ENCODE measurements at places on chromosomes 11 and 22.
A peak's percentile ranks its signal among the peaks of the same experiment; 100 is the strongest.

- no peak for DNase-seq
Measured at GRCh38 chr11:59152312-59152951, 9.8 kb downstream of the FAM111A start.

GRCh38 chr22:27462190-27462589, 339.4 kb downstream of the MN1 start:
- DNase-seq, result no peak

- DNase-seq, result no peak
Measured at GRCh38 chr11:70505761-70506657, 107.7 kb downstream of the CTTN start.

DNA sequence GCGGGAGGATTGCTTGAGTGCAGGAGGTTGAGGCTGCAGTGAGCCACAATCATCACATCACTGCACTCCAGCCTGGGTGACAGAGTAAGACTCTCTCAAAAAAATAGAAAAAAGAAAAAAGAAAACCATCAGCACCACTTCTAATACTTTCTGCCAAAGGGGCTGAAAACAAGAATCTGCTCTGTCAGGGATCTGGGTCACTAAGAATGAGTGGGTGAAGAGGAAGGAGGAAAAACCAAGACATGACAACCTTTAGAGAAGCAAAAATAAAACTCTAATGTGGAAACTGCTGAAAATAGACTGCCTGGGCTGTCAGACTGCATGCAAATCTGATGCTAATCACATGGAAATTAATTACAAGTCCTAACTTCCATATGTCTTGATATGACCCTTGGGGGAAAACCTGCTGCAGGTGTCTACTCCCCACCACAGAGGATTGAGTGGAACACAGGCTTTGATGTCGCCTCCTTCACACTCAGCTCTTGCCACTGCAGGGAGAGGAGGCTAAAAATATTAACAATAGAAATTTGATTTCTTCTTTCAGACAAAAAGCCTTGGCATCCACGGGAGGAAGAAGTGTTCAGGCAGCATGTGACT, 62.5 kb upstream of the CRTAM start:
- no peak for DNase-seq

DNA sequence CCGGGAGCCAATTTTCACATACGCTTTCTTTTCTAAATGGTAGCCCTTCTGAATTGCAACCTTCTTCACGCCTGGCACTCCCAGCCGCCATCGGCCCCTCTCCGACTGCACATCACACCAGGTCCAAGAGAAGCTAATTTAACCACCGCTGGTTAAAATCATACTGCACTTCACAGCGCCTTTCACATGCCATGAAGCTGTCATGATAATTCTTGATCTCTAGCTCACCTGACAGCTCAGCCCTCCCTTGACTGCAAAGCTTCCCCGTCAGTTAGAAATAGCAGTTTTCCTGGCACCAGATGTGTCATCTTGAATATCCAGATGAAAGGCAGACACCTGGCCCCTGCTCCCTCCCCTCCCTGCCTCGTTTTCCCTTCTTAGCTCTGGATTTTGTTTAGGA, 101.4 kb downstream of the ARL14EP start:
- no peak for DNase-seq

DNA sequence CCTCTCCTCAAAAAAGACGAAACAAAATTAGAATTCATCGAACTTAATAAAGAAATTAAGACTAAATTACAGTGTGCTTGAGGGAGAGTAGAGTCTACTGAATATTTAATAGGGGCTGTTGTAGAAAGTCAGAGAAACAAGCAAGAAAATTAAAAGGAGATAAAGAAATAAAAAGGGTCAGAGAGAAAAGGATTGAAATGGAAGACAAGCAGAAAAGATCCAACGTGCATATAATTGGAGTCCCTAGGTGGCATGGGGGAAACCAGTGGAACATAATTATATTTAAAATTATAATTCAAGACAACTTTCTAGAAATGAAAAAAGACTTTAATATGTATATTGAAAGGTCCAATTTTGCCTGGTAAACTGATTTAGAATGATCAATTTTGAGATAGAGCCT, 74.3 kb downstream of the ACER3 start:
- no peak for DNase-seq

GRCh38 chr11:106644824-106645223, 373.5 kb downstream of the GUCY1A2 start:
- no peak for DNase-seq

- DNase-seq, result no peak
Measured at GRCh38 chr22:17149076-17149815, 9.8 kb downstream of the HDHD5 start.

DNA sequence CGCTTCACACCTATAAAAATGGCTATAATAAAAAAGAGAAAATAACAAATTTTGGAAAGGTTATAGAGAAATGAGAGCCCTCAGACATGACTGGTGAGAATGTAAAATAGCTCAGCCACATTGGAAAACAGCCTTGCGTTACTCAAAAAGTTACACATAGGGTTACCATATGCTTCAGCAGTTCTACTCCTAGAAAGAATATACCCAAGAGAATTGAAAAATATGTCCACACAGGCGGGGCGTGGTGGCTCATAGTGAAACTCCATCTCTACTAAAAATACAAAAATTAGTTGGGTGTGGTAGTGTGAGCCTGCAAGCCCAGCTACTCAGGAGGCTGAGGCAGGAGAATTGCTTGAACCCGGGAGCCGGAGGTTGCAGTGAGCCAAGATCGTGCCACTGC, 7.6 kb upstream of the JHY start:
- no peak for DNase-seq

- DNase-seq, result no peak
Measured at GRCh38 chr11:8713760-8714454, 31.3 kb downstream of the RPL27A start.

DNA sequence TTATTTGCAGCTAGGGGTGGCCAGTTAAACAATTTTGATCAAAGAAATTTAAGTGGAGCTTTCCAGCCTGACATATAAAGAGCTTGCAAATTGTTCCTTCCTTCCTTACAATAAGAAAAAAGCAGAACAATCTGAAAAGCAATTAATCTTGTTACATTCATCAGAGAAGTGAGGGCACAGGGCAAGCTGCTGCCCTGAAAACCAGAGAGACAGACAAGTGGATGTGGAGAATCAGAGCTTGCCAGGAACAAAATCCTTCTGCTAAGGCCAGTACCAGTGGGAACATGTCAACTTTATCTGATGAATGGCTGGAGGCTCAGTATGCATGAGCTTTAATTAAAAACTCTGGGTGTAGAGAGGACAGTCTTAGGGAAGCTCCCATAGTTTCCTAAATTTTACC, 8.8 kb downstream of the CCDC179 start:
- no peak for DNase-seq

- peak; percentile 66 for DNase-seq
Measured at GRCh38 chr11:130315354-130315970, 745 bp upstream of the ZBTB44 start.

- no peak for DNase-seq
Measured at GRCh38 chr11:47649276-47649675, 6.9 kb upstream of the MTCH2 start.

- DNase-seq, result no peak
Measured at GRCh38 chr11:61152816-61153592, 8.2 kb downstream of the VPS37C start.
